ENCODE measurements at places on chromosomes 6 and 20.
A peak's percentile ranks its signal among the peaks of the same experiment; 100 is the strongest.

DNA sequence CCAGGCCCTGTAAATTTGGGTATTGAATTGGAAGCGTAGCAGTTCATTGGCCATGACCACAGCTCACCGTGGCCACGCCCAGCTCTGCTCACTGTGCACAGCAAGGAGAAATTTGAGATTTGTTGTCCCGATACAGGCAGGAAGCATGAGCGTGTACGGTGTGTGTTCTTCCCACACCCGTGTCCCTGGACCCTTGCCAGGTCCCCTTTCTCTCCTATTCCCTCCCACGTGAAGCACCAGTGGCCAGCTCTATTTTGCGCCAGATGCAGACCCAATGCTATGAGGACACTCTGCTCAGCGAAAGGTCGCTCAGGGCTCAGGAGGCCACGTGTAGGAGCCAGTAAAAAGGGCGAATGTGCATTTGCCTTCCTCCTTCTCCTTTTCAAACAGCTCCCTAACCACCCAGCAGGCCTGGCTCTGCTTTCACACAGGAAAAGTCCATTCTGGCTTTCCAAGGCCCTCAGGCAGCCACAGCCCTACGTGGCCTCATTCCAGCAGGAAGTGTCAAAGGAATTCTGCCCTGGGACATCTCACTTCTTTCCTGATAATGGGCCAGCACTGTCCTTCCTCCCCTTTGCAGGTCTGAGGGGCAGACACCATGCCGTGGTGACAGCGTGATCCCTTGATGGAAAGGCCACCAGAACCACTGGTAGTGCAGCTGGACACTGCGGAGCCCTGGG is 499.2 kb upstream of the CDH4 start:
- peak; percentile 1 for DNase-seq

GRCh38 chr20:34240693-34241615 is at the start of gene ASIP:
ASIP (plus strand) TSS chr20:34241423; CDS start chr20:34260375, 18,952 bp downstream.
- DNase-seq, result peak; percentile 37

GRCh38 chr6:134394905-134395304 is 77.0 kb upstream of the SGK1 start:
- DNase-seq, result no peak

DNA sequence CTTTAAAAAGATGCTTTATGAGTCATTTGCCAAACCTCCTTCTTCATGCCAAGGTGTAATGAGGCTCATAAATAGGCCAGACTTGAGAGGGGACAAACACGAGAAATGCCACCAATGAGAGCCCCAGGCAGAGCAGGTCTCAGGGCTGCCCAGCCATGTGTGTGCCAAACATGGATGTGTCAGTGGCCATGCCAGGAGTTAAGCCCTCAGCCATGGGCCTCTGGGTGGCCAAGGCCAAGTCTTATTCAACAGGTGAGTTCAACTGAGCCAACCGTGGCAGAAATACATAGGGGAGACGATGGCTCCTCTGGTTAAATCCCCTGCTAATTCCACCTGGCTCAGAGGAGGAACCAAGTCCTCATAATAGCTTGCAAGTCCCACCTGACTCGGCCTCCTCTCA is 358.8 kb downstream of the PREX1 start:
- no peak for DNase-seq

GRCh38 chr20:40630713-40631112 is 58.3 kb downstream of the MAFB start:
- DNase-seq, result no peak

DNA sequence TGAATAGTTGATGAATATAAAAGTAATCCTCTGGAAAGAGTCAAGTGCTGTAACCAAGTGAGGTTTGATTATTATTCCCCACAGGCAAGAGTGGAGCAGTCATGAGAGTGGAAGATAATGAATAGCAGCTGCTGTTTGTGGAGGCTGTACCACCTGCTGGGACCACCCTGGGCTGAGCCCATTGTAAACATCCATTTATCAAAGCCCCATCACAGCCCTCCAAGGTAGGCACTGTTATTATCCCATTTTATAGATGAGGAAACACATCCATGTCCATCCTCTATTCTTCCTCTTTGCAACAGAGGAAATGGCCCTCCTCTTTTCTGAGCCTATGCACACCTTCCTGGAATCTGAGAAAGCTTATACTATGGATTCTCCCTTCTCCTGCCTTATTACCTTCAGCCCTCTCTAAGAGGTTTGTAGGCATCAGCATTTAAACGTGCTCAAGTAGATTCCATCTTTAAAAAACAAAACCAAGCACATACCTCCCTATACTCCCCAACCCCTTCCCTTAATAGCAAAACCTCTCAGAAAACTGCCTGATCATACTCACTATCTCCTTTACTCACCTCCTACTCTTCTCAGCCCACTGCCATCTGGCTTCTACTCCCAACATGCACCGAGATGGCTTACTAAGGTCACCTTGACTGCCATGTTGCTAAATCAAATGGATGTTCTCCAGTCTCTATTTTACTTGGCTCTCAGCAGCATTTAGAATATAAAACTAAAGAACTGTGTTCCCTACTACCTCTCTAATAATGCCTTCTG is 37.1 kb downstream of the CDH22 start:
- DNase-seq, result no peak

GRCh38 chr20:50187403-50188051 is 3.1 kb upstream of the CEBPB start:
- DNase-seq, result no peak

DNA sequence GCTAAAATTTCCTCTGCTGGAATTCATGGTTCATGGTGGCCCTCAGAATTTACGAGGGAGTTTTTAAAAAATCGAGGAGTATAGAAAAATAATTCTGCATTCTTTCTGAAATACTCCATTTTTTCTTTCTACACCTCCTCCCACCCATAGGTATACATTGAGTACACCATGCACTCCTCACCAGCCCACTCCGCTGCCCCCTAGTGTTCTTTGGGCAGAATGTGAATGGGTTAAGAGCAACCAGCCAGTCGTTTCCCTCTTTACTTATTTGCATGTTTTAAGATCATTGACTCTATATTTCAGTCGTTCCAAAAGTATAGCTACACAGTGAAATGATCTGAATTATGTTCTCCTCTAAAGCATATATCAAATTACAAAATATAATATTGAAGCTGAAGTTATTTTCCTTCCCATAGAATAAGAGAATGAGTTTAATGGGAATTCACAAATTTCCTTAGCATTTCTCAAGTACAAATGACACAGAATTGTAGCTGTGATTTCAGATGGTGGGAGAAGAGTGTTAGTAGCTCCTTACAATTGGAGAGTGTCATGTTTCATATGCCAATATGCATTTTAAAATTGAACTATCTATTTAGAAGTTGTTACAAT is 977.7 kb upstream of the SLC35B3 start:
- DNase-seq, result no peak

DNA sequence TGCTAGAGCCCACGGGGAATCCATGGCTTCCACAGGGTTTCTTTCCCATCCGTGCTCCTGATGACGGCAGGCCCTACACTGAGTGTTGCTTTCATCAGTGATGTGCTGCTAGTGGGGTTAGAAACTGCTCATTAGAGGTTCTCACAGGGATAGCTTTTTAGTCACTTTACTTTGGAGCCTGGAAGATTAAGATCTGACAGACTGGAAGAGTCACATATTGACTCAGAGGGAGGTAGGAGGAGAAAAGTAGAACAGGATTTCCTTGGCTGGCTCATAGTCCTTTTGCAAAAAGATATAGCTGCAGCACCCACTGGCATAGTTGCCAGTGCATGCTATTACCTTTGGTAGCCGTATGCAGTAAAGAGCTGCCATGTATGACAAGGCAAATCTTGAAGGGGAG is 890.3 kb downstream of the C6orf118 start:
- no peak for DNase-seq

- DNase-seq, result no peak
Measured at GRCh38 chr6:92259171-92259570, 1160.2 kb downstream of the EPHA7 start.

DNA sequence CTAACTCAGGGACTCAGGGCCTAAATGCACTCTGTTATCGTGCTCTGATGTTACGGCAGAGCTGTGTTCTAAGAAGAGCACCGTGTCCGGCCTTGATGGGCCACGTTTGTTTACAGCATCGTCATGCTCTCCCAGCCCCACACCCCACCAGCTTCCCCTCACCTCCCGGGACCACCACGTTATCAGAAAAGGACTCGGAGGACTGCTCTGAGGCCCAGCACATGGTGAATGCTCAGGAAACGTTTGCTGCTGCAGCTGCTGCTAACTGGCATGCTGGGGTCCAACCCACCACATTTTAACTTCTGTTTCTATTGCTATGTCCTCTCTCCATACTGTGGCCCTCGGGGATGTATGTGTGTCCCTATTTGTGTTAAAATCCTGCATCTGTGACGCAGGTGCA is 50.3 kb downstream of the WDR27 start:
- DNase-seq, result no peak

GRCh38 chr20:49635866-49636265 is 67.9 kb upstream of the PTGIS start:
- no peak for DNase-seq

DNA sequence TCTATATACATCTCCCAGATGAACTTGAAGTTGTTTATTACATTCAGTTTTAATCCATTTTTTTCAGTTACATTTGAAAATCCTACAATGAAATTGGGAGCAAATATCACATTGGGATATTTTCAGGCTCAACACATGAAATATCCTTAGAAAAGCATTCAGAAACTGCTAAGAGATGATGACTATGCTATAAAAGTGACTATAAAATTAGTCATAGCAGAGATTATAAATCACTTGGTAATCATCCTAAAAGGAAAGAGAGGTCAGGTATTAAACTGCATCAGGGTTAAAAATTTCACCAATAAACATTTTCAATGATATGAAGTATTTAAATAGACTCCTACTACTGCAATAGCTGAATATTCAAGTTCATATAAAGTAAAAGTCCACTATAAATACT is 987.7 kb downstream of the GRIK2 start:
- no peak for DNase-seq

DNA sequence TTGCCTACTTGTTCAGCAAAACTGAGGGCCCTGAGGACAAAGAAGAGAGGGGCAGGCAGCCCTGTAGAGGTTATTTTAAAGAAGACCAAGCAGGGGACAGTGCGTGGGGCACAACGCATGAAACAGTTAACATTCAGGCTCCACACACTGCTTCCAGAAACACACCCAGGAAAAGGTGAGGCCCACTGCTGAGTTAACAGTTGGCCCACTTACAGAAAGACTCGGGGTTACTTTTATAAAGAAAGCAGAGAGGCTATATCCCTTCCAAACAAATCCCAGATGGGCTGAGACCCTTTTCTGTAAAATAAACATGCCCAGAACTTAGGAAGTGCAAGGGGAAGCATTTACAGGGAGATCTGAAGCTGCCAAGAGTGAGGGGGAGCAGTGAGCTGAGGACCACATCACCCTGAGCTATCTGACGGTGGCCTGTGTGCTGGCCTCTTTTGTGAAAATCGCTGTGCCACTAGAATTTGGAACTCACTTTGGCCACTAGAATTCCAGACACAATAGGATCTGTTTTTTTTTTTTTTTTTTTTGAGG is 49.8 kb upstream of the SSTR4 start:
- DNase-seq, result no peak

DNA sequence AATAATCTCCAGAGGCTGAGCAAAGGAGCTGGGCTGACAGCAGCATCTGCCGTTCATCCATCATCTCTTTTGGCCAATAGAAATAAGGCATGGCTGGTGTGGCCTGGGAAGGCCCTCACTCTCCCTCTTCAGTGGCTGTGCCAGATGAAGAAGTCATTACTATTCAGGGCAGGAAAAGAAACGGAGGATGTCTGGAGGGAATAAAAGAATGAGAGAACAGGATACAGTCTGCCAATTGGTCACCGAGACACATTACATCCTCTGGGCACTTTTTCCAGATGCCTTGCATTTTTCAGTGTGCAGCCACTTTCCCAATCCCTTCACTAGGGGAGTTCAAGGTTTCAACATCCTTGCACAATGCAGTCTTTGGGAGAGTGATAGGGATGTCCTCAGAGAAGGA is 32.2 kb upstream of the VGLL2 start:
- DNase-seq, result no peak

GRCh38 chr6:116438590-116439448 is 22.4 kb upstream of the CALHM6 start:
- DNase-seq, result no peak

GRCh38 chr6:158559338-158559894 is 475 bp upstream of the TMEM181 start:
- no peak for DNase-seq

DNA sequence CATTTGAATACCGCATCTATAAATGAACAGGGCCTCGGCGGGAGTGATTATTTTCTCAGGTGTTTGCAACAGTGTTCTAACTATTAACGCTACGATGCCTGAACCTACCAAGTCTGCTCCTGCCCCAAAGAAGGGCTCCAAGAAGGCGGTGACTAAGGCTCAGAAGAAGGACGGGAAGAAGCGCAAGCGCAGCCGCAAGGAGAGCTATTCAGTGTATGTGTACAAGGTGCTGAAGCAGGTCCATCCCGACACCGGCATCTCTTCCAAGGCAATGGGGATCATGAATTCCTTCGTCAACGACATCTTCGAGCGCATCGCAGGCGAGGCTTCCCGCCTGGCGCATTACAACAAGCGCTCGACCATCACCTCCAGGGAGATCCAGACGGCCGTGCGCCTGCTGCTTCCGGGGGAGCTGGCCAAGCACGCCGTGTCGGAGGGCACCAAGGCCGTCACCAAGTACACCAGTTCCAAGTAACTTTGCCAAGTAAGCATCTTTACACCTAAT is 70.9 kb downstream of the HFE start:
- DNase-seq, result no peak

- DNase-seq, result no peak
Measured at GRCh38 chr6:44932651-44933091, 395.5 kb upstream of the RUNX2 start.

DNA sequence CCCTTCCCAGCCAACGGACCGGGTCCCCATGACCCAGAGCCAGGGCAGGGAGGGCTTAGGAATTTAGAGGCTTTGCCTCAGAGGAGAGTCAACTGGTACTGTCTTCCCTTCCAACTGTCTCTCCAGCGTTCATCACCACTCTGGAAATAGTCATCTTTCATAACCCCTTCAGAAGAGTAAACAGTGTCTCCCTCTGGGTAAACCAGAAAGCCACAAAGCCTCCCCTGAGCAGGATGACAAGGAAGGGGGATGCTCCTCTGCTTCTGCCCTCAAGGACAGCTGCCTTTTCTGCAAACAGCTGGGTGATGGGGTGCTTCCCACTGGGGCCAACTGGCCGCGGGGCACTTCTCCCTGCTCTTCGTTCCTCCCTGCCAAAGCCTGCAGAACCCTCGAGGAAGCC is 90.1 kb downstream of the PSMG4 start:
- no peak for DNase-seq

GRCh38 chr6:106439459-106439858 is 78.9 kb downstream of the CRYBG1 start:
- DNase-seq, result no peak
